Endothelial cell of coronary artery (primary cell): ENCODE measurements at places on chromosomes 7 and 10. TPM values are rescaled to one million over a fixed set of nuclear protein-coding genes. Genes with fewer than 3 reads are reported as not detected.

The HOXA3 gene
- 0.63 and 0.75 TPM in 2 replicates for total RNA-seq

The BTBD16 gene
- 0.09 TPM in 1 of 2 replicates, not detected in the other for total RNA-seq

The CELF2 gene
- 10.5 and 12.0 TPM in 2 replicates for total RNA-seq

The CPEB3 gene
- total RNA-seq, result 0.81 and 0.94 TPM in 2 replicates

The COBL gene
- under 0.01 TPM in 1 of 2 replicates, not detected in the other for total RNA-seq

The AGR2 gene
- not detected in 2 replicates for total RNA-seq

The OR2A42 gene
- 0.09 TPM in 1 of 2 replicates, not detected in the other for total RNA-seq

The CDHR1 gene
- total RNA-seq, result not detected in 2 replicates

The ADCYAP1R1 gene
- under 0.01 and 0.90 TPM in 2 replicates for total RNA-seq

The SPDYE9 gene
- not detected in 2 replicates for total RNA-seq

The KIAA1549 gene
- total RNA-seq, result 2.3 TPM in 2 replicates

The MSMB gene
- total RNA-seq, result 0.27 TPM in 1 of 2 replicates, not detected in the other

The MLXIPL gene
- not detected in 2 replicates for total RNA-seq

The UCMA gene
- not detected in 2 replicates for total RNA-seq

The HGF gene
- total RNA-seq, result 0.09 and 4.0 TPM in 2 replicates

The ITPRID1 gene
- total RNA-seq, result not detected in 2 replicates

The OR6V1 gene
- total RNA-seq, result not detected in 2 replicates
